ENCODE measurements at places on chromosomes 3 and 15.
A peak's percentile ranks its signal among the peaks of the same experiment; 100 is the strongest.

- no peak for DNase-seq
Measured at GRCh38 chr3:11274566-11275142, 2.5 kb downstream of the ATG7 start.

GRCh38 chr3:160911411-160911810 is 155.4 kb downstream of the PPM1L start:
- no peak for DNase-seq

GRCh38 chr3:57956119-57956832 is 51.9 kb upstream of the FLNB start:
- peak; percentile 22 for DNase-seq

DNA sequence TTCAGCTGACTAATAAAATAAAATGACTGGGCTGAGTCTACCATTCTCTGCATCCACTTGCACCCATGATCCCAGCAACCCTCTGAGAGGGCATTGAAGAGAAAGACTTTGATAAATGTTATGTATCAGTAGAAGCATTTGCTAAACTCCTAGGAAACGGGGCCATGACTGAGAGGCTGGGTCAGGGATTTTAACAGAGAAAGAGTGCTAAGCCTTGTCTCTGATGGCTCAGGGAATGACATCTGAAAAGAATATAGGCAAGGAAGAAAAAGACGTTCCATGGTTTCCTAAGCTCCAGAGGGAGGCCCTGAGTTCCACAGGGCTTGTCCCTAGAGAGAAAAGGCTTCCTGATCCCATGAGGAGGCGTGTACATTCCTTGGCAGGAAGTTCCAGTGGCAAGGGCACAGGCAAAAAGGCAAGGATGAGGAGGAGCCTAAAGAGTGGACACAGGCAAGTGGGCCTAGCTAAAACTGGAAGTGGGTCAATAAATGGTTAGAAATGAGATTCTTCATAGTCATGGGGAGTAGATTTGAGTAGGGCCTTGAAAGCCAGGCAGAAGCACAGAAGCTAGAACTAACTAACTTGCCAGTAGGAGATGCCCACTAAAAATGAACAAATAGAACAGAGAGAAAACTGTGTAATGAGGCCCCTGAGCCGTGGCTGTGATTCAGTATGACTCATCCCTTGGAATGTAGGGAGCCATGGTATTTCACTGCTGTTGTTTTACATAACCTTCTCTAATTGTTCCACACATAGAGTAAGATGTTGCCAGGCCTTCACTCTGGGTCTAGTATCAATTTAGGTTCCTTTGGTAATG is 44.9 kb upstream of the MANF start:
- no peak for DNase-seq

DNA sequence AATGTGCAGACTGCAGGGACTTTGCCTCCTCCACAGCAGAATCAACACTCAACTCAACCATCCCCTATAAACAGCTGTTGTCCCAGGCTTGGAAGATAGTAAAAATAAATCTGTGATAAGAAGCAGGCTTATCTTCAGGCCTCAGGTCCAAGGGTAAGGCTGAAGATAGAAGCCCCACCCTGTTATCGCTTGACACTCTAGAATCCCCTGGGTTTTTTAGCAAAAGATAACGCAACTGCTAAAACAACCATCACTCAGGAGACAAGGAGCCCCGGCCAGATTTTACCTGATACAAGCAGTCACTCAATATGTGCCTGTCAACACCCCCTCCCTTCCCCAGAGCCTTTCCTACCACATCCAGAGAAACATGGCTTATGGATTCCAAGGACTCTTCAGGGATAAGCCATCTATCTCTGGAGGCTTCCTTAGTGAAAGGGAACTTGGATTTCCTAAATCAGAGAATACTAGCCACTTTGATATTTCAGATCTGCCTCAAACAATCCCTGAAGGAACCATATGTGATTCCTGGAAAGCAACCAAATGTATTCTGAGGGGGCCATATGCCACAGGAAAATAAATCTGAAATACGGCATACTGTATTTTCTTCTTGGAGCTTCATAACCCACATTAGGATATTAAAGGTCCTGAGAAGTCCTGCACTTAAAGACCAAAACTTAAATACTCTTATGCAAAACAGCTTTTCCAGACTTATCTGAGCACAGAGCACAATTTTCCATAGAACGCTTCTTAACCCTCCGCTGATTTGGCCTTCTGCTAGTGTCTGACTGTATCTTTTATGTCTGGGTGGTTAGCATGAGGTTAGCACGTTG is 60.4 kb downstream of the LYZL4 start:
- DNase-seq: no peak

DNA sequence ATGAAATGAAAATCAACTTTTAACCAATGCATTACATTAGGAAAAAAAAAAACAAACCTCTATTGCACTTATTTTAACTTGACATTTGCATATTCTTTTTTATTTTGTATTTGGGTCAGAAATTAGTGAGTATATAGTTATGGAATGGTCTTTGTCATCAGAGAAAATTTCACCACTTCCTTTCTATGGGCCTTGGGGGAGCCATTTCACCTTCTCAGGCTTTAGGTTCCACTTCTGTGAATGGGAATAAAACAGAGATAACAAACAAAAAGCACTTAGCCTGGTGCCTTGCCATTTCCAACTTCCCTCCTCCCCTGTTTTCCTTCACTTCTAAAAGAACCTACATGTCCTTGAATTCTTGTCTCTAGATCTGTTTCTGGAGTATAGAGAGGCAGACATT is 168.0 kb upstream of the STT3B start:
- no peak for DNase-seq

DNA sequence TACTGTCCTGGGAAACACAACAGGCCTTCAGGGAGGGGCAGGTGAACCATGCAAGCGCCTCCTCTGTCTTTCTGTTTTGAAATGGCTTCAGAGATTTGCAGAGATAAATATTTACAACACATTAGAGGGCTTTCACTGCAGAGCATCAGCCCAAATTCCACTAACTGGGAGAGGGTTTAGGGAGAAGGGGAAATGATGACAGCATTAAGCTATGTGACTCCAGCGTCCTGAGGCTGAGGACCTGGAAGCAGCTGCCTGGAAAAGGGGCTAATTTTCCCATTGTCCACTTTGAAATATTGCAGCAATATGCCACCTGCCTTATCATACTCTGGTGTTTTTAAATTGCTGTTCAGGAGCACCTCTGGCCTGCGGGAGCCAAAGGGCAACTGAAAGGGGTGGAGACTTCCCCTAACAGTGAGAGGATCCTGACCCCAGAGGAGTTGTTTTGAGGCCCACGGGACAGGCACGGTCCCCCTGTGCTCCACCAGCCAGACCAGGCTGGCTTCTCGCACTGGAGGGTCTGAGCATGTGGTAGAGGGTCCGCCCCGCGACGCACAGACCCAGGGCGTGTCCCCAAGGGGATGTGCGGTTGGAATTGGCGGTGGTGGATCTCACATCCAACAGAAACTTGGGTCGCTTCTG is 110.6 kb downstream of the XXYLT1 start:
- no peak for DNase-seq

GRCh38 chr3:160951642-160952487 is 153.3 kb downstream of the B3GALNT1 start:
- DNase-seq: no peak

DNA sequence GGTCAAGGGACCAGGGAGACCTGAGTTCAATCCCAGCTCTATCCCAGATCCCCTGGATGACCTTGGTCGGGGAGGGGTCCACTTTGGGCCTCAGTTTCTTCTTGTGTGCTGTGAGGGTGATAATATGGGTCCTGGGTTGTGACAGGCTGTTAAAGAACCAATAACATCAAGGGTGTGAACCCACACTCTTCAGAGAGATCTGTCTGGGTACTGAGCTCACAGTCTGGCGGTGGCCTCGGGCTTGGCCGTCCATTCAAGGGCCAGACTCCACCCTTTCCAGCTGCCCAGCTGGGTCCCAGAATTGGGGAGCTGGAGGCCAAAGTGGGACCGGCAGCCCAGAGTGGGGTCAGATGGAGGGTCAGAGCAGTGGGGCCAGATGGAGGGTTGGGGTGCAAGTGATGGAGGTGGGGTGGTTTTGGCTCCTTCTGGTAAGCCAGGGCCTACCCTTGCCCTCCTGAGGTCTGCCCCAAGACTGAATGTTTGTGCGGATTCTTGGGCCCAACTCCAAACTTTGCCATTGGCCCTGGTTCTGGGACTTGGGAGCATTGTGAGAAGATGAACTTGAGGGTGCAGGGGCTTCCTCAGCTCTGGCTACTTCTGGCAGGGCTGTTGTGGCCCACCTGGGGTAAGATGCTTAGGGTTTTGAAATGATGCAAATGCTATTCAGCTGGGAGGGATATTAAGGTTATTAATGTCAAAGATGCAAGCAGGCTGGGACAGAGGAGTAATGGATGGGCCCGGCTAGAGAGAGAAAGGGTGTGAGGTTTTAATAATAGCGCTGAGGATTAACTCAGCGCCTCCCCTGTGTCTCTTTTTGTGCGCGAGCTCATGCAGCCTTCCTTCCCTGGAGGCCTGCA is 1.5 kb downstream of the CORO2B start:
- no peak for DNase-seq

DNA sequence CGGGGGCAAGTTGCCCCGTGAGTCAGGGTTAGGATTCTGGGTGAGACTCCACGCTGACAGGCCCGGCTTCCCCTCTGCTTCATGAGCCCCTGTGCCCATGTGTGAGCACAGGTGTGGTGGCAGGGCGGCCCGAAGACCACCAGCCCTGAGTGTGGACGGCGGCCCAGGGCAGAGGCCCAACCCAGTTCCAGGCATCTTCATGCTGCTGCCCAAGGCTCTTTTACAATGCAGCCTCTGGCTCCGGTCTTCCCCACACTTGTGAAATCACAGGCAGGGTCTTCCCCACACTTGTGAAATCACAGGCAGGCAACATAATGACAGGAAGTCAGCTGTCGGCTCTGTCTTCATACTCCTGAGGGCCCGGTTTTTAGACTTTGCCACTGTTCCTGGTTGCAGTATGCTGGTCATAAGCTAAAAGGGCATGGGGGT is 78.8 kb downstream of the AAGAB start:
- DNase-seq: peak; percentile 50
